Effector memory CD4-positive, alpha-beta T cell (primary cell): ENCODE measurements at places on chromosomes 6 and 20.

- peak; percentile 13 for DNase-seq
These were observed 2.6 kb downstream of the BLCAP start for GRCh38 chr20:37524859-37525708.

DNA sequence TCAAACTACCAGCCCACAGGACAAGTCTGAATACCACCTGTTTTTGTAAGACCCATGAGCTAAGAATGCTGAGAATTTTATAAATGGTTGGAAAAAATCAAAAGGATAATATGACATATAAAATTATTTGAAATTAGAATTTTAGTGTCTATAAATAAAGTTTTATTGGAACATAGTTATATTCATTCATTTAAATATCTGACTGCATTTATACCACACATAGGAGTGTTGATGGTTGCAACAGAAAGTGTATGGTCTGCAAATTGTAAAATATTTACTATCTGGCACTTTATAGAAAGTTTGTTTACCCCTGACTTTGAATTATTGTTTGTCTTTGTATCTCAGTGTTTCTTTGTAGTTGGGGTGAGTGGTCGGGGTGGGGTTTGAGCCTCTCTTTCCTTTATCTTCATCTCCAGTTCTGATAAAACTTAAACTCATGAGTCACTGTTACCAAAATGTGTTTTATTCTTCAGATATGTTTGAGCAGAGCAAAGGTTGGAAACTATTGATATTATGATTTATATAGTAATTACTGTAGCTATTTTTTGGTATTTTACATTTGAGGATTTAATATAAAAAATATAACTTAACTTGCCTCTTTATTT, 55.5 kb downstream of the CD2AP start:
- DNase-seq, result no peak

DNA sequence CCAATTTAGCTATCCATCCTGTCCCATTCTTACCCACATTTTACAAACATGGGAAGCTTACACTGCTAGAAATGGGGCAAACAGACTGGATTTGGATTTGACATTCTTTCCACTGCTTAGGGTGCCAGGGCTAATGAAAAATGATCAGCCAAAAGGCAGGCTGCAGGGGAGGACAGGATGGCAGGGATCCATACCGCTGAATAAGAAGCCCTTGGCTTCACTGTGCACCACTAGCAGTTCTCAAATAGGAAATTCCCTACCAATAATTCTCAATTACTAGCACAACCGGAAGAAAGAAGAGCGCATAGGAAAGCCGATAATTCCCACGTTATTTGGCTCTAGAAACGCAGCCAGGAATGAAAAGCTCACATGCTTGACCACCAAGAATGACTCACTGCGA, 73.1 kb downstream of the NDUFAF5 start:
- DNase-seq, result no peak

- no peak for DNase-seq
These were observed 229.1 kb upstream of the FLRT3 start for GRCh38 chr20:14566505-14566904.

DNA sequence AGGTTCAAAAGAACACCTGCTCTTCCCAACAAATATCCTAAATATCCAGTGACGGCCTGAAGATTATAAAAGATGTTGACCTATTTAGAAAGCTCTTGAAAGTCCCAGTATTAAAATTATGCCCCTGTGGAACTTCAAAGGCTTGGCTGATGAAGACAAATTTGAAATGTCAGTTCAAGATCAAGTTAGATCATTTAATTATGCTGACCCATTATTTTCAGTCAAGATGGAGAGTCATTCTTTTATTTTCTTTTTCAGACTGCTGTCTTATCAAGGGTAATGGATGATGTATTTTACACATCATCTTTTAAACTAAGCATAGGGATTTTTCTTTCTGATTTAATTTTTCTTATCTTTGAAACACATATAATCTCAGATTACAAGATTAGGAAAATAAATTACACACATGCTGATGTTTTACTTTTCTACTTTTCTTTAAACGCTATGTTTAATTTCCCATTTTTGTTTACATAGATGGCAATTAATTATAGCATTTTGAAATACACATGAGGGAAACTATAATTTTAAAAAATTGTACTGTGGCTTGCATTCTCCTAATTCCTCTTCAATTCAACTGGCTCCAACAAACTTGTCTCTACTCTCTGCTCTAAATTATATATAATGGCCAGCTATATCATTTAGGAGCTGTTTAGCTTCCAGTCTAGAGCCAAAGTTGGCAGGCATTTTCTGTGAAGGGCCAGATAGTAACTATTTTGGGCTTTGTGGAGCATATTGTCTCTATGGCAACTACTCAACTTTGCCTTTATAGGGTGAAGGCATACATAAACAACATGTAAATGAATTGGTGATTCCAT, 123.7 kb downstream of the RCAN2 start:
- DNase-seq, result no peak

DNA sequence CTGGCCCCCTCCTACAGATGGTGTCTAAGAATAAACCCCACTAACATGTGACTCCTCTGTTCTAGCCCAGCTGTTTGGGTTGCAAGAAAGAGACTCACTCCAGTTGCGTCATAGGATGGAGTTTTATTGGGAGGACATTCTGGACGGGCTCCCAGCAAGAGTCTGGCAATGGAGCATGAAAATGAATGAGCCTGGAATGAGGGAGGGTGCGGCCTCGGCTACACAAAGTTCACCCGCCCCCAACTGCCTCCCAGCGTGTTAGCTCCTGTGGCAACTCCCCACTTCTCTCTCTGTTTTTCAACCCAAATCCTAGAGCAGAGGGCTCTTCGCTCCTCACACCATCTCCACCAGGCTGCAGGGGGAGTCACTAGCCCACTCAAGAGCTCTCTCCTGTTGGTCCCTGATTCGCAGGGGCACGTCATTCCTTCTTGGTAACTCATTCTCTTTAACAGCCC, 5.1 kb upstream of the ADAM33 start:
- no peak for DNase-seq
